Caco-2 (cell line): ENCODE measurements at places on chromosomes 5 and 9.

- DNase-seq: no peak
Measured at GRCh38 chr5:132074772-132075718, 1.5 kb downstream of the CSF2 start.

DNA sequence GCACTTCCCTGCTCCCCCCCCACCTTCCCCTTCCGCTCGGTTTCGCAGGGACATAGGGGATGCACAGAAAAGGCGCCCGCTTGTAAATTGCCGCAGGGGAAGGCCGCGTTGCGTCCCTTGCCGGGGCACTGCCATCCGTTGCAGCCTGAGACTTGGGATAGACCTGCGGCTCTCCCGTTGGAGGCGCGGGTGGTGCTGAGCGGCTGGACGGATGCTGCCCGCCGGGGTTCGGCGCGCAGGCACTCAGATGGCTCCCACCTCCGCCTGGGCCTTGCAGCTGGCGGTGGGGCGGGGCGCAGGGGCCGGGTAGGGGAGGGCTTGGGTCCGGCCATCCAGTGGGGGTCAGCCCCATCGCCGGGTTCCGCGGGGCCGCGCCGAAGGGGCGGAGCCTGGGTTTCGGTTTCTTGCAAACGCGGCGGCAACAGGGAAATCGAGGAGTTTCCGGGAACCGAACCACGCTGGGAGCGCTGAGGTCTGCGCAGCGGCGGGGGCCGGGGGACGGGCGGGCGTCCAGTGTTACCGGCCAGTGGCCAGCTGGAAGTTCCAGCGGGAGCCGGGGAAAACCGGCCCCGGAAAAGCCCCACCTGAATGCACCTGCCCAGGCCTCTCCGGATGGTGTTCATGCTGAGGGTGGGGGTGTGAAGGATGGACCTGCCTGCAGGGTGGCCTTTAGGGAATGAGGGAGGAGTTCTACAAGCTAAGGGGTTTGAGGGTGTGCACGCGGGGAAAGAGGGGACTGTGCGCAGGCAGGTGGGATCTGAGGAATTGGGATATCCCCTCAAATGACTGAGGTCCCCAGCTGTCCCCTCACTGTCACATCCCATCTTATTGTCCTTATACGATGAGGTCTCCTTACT is 6.3 kb upstream of the IRF1 start:
- peak; percentile 94 for DNase-seq

DNA sequence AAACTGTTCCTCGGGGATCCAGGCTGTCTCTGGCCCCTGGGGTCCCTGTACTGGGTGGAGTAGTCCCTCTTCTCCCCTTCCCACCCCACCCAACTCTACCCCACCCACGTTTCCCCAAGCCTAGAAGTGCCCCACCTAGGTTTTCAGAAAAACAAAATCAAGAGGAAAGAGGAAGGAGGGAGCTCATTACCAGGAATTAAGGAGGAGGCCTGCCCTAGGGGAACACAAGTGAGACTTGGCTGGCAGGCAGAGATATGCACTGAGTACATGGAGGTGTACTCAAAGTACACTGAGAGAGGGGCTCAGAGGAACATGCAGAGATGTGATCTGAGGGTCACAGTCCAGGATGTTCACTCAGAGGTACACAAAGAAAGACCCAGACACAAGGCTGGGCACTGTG is 10.2 kb downstream of the AQP3 start:
- no peak for DNase-seq

GRCh38 chr9:114606597-114607207 is 4.4 kb upstream of the TMEM268 start:
- no peak for DNase-seq

DNA sequence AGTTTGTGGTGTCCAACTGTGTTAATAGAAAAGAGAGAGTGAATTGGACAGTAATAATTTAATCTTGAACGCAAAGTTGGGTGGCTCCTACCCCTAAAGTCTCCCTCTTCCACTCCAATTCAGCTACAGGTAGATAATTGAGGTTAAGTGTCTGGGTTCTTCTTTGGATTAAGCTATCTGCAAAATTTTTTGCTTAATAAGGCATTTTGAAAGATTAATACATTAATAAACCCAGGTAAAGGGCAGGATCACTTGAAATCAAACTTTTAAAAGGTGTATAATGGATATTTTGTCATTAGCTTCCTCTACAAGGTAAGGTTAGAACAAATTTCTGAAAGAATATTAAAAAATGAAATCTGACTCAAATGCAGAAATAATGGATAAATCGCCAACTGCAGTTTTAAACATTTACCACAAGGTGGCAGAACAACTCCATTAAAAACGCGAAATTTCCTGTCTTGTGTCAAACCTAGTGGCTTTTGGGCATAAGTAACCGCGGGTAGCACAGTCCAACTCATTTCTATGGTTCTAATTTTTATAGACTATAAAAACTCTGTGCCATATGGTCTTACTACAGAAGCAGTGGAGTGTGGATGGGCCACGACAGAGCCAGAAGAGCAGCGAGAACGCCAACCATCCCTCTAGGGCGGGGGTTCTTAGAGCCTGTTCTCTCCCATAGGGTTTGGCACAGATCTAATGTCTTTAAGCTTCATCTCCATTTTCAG is 276.5 kb downstream of the ARHGEF28 start:
- peak; percentile 42 for DNase-seq

DNA sequence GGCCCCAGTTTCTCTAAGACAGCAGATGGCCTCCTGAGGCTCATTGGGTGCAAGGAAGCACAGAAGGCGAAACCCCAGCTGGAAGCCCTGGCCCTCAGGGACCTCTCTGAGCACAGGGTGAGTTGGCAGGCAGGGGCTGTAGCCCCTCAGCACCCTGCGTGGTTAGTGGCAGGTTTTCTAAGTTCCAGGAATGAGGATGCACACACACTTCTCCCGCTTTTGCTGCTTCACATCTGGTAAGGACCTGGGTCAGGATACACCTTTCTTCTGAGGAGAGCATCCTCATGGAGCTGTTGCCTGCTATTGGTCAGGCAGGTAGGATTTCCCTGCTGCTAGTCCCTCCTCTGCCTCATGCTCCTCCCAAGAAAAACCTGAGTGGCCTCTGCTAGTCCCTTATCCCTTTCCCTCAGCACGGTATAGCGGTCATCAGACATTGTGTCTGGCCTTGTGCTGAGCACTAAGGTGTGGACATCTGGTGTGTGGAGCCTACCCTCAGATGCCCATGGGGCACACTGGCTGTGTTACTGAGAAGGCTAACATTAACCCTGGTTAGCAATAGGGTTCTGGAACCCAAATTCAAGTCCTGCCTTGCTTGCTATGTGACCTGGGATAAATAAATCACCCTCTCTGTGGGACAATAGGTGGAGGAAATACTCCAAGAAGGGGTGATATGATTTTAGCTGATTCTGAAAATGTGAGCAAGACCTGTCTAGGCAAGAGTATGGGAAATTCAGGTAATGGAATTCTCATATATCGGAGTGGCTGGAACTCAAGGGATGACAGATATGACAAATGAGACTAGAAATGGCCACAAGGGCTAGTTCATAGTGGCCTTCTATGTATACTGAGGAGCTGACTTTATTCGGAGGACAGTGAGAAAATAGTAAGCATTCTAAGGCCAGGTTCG is 1.6 kb downstream of the SLC22A4 start:
- no peak for DNase-seq

GRCh38 chr5:142779163-142779840 is 9.1 kb downstream of the ARHGAP26 start:
- DNase-seq: no peak

- peak; percentile 62 for DNase-seq
Measured at GRCh38 chr5:54442271-54442670, 13.2 kb upstream of the HSPB3 start.

- peak; percentile 21 for DNase-seq
Measured at GRCh38 chr9:72589667-72590521, 68.5 kb downstream of the TMC1 start.

GRCh38 chr9:134707031-134707680 is 65.6 kb downstream of the COL5A1 start:
- no peak for DNase-seq

DNA sequence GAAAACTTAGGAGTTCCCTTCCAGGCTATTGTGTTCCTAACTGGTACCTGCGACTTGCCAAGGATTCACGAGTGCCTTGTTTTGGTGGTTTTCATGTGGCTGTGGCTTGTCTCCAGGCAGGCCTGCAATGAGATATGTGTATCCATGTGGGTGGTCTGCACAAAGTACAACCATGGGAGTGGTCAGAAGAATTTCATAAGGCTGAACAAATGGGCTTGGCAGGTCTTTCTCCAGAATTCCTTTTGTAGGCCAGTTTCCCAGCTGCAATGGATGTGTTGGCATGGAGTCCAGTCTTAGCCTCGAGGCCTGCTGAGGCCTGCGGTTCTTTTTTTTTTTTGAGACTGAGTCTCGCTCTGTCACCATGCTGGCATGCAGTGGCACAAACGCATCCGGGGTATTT is 28.8 kb upstream of the MELK start:
- no peak for DNase-seq

- peak; percentile 44 for DNase-seq
Measured at GRCh38 chr5:83095957-83096539, 18.7 kb downstream of the XRCC4 start.

- no peak for DNase-seq
Measured at GRCh38 chr9:125134976-125135375, 8.4 kb downstream of the SCAI start.
